ENCODE measurements at places on chromosomes 4 and X. TPM values are rescaled to one million over a fixed set of nuclear protein-coding genes. Genes with fewer than 3 reads are reported as not detected.

Gene TACR3
- not detected for total RNA-seq

Gene IL1RAPL1
- not detected for total RNA-seq

Gene RS1
- total RNA-seq, result not detected

Gene ITIH6
- not detected for total RNA-seq

Gene SORCS2
- 4.9 TPM for total RNA-seq

Gene GPR173
- total RNA-seq, result not detected

Gene USP51
- 0.37 TPM for total RNA-seq

Gene GPR82
- not detected for total RNA-seq

Gene ANKRD50
- total RNA-seq, result 4.9 TPM

Gene PGAM4
- 0.40 TPM for total RNA-seq

Gene SSX2B
- total RNA-seq, result not detected

Gene STPG2
- total RNA-seq, result not detected

Gene VAMP7
- total RNA-seq, result 31.7 TPM

Gene CLNK
- not detected for total RNA-seq

Gene CYTL1
- total RNA-seq, result not detected

Gene KCTD8
- not detected for total RNA-seq

Gene GYPE
- not detected for total RNA-seq

Gene ZNF275
- 4.5 TPM for total RNA-seq

Gene HMGN5
- total RNA-seq, result 2.1 TPM

Gene SYP
- total RNA-seq, result 2.9 TPM

Gene HDX
- total RNA-seq, result 2.2 TPM

Gene IRS4
- total RNA-seq, result not detected

Gene POF1B
- 2.0 TPM for total RNA-seq

Gene LEF1
- 0.11 TPM for total RNA-seq

Gene TRIM75
- not detected for total RNA-seq

Gene PITX2
- total RNA-seq, result 0.63 TPM

Gene NHS
- total RNA-seq, result 2.0 TPM

Gene RPL10
- total RNA-seq, result 5,663 TPM

Gene TKTL2
- not detected for total RNA-seq

Gene GIMD1
- not detected for total RNA-seq

Gene PPM1K
- total RNA-seq, result 0.68 TPM

Gene ASB9
- total RNA-seq, result 26.5 TPM

Gene PORCN
- 15.4 TPM for total RNA-seq

Gene CXCL1
- 6.2 TPM for total RNA-seq

Gene RAB33A
- 0.13 TPM for total RNA-seq
